NCI-H187 (cell line): ENCODE measurements at places on chromosomes 2 and 18.

DNA sequence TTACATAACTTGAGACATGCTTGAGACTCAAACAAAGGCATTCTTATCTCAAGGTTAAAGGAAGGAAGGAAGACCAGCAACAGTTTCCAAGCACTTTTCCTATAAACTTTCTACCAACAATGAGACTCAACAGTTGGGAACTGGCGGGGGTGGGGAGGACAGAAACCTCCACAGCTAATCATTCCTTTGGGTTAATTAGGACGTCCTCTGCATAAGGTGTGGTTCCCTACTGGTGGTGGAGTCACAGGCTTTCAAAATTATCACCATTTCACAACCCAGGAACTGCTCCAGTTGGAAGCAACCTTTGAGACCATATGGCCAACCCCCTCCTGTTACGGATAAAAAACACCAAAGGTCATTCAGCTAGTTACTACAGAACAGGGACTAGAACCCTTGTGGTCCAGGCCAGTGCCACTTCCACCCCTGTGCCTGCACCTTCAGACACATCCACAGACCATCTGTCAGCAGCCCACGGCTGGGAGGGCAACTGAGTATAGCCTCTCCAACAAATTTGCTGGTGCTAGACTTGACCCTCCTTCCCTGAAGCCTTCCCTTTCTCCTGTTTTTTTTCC is 30.1 kb upstream of the ATL2 start:
- no peak for DNase-seq

DNA sequence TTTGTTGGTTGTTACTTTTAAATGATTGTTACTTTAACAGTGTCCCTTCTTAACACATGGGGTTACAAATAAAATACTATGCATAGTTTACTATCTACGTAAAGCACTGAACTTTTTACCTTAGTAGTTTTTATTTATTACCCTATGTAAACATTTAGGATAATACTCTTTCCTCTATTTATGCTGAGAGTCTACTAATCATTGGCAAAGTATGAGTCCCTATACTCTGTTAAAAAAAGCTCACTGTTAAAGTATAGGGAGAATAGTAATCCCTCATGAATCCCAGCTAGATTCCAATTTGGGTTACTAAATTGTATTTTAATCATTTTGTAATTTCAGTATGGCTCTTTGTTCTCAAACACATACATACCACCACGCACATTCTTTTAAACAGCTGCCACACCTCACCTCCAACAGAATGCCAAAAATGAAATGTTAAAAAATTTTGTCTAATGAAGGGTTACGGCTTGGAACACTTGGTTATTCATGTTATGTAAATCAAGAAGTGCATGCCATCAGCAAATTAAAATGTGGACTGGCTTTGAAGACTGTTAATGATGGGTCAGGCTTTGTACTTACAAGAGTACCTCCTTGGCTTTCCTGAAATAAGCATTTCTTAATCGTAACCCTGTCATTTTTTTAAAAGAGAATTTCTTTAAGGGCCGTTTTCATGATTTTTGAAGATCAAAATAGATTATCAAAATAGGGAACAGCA is 104.9 kb downstream of the TMEM247 start:
- DNase-seq: no peak

GRCh38 chr18:74450626-74451025 is 6.5 kb downstream of the DIPK1C start:
- no peak for DNase-seq

DNA sequence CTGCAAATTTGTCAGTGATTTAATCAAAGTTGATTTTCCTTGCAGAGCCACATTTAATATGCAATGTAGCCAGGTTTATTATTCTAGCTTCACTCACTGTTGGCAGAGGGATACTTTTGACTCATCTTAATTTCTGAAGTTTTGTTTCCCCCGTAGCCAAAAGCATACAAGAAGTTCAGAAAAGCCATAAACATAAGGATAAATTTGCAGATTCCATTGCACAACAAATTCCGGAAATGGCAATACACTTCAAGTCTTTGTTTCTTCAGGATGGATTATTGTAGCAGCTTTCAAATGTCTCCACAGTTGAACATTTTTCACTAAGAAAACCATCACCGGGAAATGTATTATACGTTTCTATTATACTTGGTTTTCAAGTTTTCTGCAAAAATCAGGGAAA is 88.0 kb upstream of the ZCCHC2 start:
- no peak for DNase-seq

DNA sequence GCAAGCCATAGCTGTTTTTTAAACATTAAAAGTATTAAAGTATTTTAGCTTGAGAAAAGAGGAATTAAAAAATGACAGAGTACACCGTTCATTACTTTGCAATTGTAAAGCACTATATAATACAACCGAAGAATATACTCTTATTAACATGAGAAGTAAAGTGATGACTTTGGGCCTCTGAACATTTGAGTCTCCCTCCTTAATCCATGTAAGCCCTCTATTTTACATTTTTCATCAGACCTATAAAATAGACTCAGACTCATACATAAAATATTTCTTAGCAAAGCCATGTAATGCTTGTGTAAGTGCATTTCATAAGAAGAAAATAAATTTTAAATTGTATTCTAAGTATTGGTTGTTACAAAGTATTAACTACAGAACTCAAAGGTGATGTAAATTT is 198.6 kb downstream of the LRP1B start:
- DNase-seq: no peak

DNA sequence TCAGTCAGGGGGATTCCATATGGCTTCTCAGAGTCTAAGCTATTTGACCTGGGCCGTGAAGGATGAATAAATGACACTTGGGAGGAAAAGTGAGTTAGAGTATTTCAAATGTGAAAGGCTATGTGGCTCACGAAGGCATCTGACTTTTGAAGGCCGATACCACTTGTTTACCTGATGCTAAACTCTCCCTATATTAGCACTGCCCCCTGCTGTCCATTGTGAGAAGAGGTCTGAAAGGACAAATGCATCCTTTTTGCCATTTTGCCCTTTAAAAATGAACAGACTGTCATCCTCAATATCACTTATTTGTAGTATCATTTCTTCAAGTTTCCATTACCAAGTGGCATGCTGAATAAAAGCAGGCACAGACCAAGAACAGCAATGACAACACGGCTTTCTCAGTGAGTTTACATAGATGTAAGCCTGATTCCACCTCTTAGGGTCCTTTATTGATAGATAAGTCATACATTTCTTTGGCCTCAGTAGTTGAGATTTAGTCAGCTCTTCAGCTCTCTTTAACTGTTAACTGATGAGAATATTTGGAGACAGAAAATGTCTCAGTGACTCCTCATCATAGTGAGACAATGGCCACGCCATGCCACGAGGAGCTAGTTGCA is 40.1 kb downstream of the DOCK10 start:
- no peak for DNase-seq

DNA sequence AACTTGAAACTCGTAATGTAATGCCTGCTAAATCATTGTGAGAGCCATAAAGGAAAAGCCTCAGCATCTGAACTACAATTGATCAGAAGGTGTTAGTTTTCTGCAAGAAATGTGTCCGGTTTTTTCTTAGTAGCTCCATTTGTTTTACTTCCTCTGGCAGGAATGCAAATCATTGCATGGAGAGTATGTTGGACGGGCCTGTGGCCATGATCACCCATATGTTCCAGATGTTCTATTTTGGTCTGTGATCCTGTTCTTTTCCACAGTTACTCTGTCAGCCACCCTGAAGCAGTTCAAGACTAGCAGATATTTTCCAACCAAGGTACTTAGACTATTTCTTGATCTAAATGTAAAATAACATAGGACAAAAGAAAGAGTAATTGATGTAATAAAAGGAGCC is 126.6 kb downstream of the DPP4 start:
- no peak for DNase-seq

GRCh38 chr18:76687304-76687962 is 134.9 kb upstream of the ZNF236 start:
- DNase-seq: no peak

GRCh38 chr18:6352275-6352674 is 62.4 kb downstream of the L3MBTL4 start:
- no peak for DNase-seq
